ENCODE measurements at places on chromosomes 1 and 21. TPM values are rescaled to one million over a fixed set of nuclear protein-coding genes. Genes with fewer than 3 reads are reported as not detected.

GRCh38 chr21:26119906-26120305, 50.7 kb downstream of the APP start:
- ATAC-seq: no peak
- H3K36me3 ChIP-seq: no peaks in the 10 kb centered on the region
- H3K27me3 ChIP-seq: no peaks in the 10 kb centered on the region

- peaks cover 58% of the 10 kb centered on the region for H3K4me1 ChIP-seq
- ATAC-seq: no peak
- H3K27me3 ChIP-seq: no peaks in the 10 kb centered on the region
- no peak overlapping the region for H3K4me3 ChIP-seq
Measured at GRCh38 chr1:47785118-47785517, 212.1 kb downstream of the TRABD2B start.

DNA sequence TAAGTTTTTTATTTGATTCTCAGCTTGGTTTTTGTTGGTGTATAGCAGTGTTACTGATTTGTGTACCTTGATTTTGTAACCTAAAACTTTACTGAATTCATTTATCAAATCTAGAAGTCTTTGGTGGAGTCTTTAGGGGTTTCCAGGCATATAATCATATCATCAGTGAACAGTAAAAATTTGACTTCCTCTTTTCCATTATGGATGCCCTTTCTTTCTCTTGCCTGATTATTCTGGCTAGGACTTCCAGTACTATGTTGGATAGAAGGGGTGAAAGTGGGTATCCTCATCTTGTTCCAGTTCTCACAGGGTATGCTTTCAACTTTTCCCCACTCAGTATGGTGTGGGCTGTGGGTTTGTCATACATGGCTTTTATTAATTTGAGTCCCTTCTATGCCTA, 23.6 kb upstream of the MAB21L3 start:
- ATAC-seq: no peak
- H3K27ac ChIP-seq: no peak overlapping the region
- H3K4me3 ChIP-seq: no peak overlapping the region
- no peaks in the 10 kb centered on the region for H3K27me3 ChIP-seq

DNA sequence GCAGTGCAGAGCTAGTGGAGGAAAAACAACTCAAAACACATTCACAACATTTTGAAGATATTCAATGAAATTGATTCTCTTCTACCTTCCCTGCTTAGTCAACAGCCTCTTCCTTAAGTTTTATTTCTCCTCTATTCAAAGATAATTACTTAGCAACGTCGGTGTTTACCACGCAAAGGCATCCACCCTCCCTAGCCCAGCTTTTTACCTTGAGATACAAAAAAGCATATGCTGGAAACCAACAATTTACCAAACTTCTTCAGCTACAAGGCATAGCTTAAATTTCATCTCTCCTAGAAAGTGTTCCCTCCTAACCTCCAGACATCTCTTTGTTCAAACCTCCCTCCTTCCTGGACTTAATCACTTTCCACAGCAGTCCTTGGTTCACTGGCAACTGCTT, 102.8 kb upstream of the SOD1 start:
- H3K27me3 ChIP-seq: peaks cover 87% of the 10 kb centered on the region
- no peak overlapping the region for H3K27ac ChIP-seq
- H3K4me3 ChIP-seq: no peak overlapping the region

DNA sequence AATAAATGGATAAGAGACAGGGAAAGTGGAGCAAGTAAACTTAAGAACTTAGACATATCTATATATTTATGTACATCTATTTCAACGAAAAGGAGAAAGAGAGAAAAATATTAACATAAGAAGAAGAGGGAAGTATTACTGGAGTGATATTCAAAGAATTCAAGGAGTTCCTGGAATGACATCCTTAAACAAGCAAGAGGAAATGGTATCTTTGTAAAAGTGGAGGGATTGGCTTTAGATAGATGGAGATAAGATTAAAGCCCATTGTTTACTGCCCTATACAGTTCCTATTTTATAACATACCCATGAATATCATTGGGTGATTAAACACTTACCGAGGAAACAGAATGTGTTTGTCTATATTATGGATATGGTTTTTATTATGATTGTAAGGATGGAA, 1036.3 kb downstream of the TTLL7 start:
- ATAC-seq: no peak
- H3K27me3 ChIP-seq: no peaks in the 10 kb centered on the region
- H3K27ac ChIP-seq: no peak overlapping the region
- no peaks in the 10 kb centered on the region for H3K36me3 ChIP-seq

Gene MAN1C1
- total RNA-seq: 28.5 TPM

GRCh38 chr1:26791148-26791547, 3.4 kb downstream of the PIGV start:
- peaks cover 52% of the 10 kb centered on the region for H3K36me3 ChIP-seq
- ATAC-seq: no peak
- H3K4me1 ChIP-seq: peaks cover 7% of the 10 kb centered on the region
- no peak overlapping the region for H3K27ac ChIP-seq
- no peaks in the 10 kb centered on the region for H3K27me3 ChIP-seq

- H3K27ac ChIP-seq: peak overlapping the region; percentile 42
Measured at GRCh38 chr1:56180520-56181190, 398.7 kb downstream of the PLPP3 start.

DNA sequence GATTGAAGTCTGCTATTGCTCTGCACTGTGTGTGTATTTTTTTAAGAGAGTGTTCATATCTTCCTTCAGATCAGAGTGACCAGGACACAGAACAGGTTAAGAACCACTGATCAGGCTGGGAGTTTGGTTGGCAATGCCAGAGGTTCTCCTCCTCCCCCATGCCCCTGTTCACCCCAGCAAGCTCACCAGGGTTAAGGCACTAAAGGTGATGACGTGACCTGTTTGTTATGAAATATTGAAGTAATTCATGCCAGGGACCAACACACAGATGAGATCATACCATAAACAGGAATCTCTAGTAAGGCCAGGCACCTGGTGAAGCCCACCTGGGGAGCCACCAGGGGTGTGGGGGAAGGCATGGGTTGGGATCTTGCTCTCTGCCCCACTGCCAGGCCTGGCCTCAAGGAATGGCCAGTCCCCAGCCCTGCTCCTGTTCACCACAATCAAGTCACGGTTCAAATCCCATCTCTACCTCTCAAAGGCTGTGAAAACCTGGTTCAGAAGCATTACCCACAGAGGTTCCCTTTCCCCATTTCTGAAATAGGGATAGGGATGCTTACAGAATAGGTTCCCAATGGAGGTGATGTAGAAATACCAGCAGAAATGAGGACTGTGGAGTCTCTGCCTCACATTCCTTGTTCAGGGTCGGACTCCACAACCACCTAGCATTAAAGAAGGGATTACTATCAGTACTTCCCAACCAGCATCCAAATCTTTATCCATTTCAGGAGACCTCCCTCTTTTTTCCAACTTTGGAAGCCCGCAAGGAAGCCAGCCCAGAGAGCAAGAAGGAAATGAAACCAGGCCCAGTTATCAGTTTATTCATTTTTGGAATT, 2.4 kb downstream of the ID3 start:
- H3K36me3 ChIP-seq: peaks cover 11% of the 10 kb centered on the region
- H3K4me3 ChIP-seq: peak overlapping the region; percentile 72
- ATAC-seq: no peak
- H3K27ac ChIP-seq: peak overlapping the region; percentile 98
- no peaks in the 10 kb centered on the region for H3K27me3 ChIP-seq

- peaks cover 35% of the 10 kb centered on the region for H3K27me3 ChIP-seq
- H3K4me3 ChIP-seq: no peak overlapping the region
- no peaks in the 10 kb centered on the region for H3K36me3 ChIP-seq
- no peak overlapping the region for H3K27ac ChIP-seq
- no peaks in the 10 kb centered on the region for H3K4me1 ChIP-seq
Measured at GRCh38 chr1:38191461-38191860, 144.9 kb upstream of the POU3F1 start.

- no peak overlapping the region for H3K27ac ChIP-seq
- H3K36me3 ChIP-seq: no peaks in the 10 kb centered on the region
- no peak for ATAC-seq
- no peaks in the 10 kb centered on the region for H3K27me3 ChIP-seq
- no peaks in the 10 kb centered on the region for H3K4me1 ChIP-seq
- no peak overlapping the region for H3K4me3 ChIP-seq
Measured at GRCh38 chr1:24181619-24182018, 5.5 kb downstream of the IFNLR1 start.

Gene SPRR3
- total RNA-seq: 12.7 TPM

DNA sequence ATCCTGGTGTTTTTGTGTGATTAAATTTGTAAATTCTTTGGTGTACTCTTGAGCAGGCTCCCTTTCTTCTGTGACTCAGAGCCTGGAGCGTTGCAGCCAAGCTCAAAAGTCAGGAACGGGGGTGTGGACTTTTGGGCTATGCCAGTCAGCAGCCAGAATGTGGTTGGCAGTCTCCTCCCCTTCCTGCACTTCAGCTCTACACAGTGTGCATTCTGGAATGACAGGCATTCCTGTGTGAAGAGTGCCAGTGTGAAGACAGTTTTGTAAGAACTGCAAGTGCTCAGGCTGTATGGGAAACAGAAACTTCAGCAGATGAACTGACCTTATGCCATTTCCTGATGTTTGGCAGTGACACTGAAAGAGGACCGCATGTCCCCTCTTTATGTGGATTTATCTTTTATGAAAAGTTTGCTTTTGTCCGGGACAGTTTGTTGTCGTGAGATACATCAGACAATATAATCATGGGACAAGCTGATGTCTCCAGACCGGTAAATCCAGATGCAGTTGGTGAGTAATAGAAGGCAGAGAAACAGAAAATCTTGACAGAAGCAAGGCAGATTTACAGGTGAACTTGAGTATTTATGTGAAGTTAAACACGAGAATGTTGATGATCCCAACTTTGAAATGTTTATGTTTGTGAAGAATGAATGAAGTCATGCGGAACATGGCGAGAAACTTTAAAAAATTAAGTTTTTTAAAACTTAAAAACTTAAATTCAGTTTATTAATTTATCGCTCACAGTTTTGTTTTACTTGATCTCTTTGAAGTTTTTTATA, 67.7 kb upstream of the RCC1 start:
- peak overlapping the region; percentile 22 for H3K4me3 ChIP-seq
- H3K27ac ChIP-seq: peak overlapping the region; percentile 82
- no peaks in the 10 kb centered on the region for H3K27me3 ChIP-seq
- H3K36me3 ChIP-seq: no peaks in the 10 kb centered on the region

Gene SLC45A3
- 1.0 TPM for total RNA-seq

Measured in gastroesophageal sphincter (tissue), 4 donors.